Psoas muscle (tissue), 8 donors: ENCODE measurements at places on chromosomes 2 and 18.

- peak; percentile 25 for DNase-seq
- no peak overlapping the region for H3K27ac ChIP-seq
- no peak overlapping the region for H3K4me3 ChIP-seq
- peaks cover 7% of the 10 kb centered on the region for H3K36me3 ChIP-seq
- H3K4me1 ChIP-seq, result no peaks in the 10 kb centered on the region
Observed at GRCh38 chr2:33366473-33366872, 110.0 kb upstream of the RASGRP3 start.

DNA sequence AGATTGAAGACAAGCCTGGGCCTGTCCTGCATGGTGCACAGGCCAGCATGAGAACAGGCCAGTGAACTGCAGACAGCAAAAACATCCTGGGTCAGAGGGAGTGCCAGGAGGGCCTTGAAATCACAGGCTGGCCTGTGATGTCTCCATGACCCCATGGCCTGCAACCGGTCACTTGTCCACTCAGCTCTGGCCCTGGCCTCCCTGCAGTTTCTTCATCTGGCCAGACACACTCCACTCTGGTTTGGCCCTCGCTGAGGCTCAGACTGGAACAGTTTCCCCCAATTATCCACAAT is 12.6 kb downstream of the CYRIA start:
- peak; percentile 80 for DNase-seq
- H3K36me3 ChIP-seq, result no peaks in the 10 kb centered on the region
- H3K27me3 ChIP-seq, result no peaks in the 10 kb centered on the region
- H3K4me3 ChIP-seq, result no peak overlapping the region
- H3K27ac ChIP-seq, result peak overlapping the region; percentile 96

- no peak for DNase-seq
- no peaks in the 10 kb centered on the region for H3K36me3 ChIP-seq
- H3K4me1 ChIP-seq, result no peaks in the 10 kb centered on the region
- no peak overlapping the region for H3K27ac ChIP-seq
- no peak overlapping the region for H3K4me3 ChIP-seq
Observed at GRCh38 chr2:200534572-200534971, 8.6 kb downstream of the SGO2 start.

GRCh38 chr2:72118951-72119350 is 28.7 kb downstream of the CYP26B1 start:
- peaks cover 6% of the 10 kb centered on the region for H3K27me3 ChIP-seq
- H3K4me3 ChIP-seq, result no peak overlapping the region
- no peak overlapping the region for H3K27ac ChIP-seq
- DNase-seq, result no peak
- no peaks in the 10 kb centered on the region for H3K4me1 ChIP-seq

- no peak overlapping the region for H3K27ac ChIP-seq
- H3K27me3 ChIP-seq, result no peaks in the 10 kb centered on the region
- no peak overlapping the region for H3K4me3 ChIP-seq
- no peaks in the 10 kb centered on the region for H3K4me1 ChIP-seq
Observed at GRCh38 chr2:215619022-215619958, 183.4 kb upstream of the FN1 start.

GRCh38 chr2:189370719-189371118 is 70.6 kb upstream of the WDR75 start:
- no peak for DNase-seq
- no peaks in the 10 kb centered on the region for H3K27me3 ChIP-seq
- H3K4me3 ChIP-seq, result no peak overlapping the region
- no peak overlapping the region for H3K27ac ChIP-seq
- no peaks in the 10 kb centered on the region for H3K36me3 ChIP-seq
- H3K4me1 ChIP-seq, result no peaks in the 10 kb centered on the region

- DNase-seq, result no peak
- no peaks in the 10 kb centered on the region for H3K4me1 ChIP-seq
- H3K27me3 ChIP-seq, result no peaks in the 10 kb centered on the region
- no peak overlapping the region for H3K27ac ChIP-seq
- H3K36me3 ChIP-seq, result no peaks in the 10 kb centered on the region
Observed at GRCh38 chr18:11247381-11247970, 98.1 kb upstream of the PIEZO2 start.

DNA sequence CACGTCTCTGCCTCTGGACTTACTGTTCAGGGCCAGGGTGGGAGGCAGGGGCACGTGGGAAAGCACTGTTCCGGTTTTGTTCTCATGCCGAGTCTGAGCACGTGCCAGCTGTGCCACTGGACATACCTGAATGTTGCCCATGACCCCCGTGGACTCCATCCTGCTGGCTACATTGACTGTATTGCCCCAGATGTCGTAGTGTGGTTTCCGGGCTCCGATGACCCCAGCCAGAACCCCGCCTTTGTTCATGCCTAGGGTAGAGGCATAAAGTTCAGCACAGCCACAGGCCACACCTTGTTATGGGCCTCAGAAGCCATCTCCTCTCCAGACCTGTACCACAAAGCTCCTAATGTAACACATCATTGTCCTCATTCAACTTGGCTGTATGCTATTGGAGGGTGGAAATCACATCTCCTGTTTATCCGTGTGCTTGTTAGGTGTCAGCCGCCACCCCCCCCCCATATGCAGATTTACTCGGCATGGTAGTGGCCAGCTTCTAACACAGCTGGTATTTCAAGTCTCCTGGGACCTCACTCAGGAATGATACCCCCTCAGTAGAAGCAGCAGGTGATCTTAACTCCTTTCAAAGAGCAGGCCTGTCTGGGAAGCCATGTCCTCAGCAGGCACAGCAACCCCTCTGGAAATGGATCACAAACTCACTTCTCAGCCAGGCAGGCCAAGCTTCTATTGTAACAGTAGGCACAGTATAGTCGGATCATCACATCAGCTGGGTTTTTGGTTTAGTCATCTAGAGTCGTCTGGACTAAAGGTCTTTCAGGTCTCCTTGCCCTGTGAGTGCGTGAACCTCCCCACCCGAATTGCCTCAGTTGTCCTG is 27.6 kb downstream of the CENPO start:
- H3K27me3 ChIP-seq, result no peaks in the 10 kb centered on the region
- DNase-seq, result no peak
- H3K4me3 ChIP-seq, result no peak overlapping the region
- H3K36me3 ChIP-seq, result no peaks in the 10 kb centered on the region

GRCh38 chr2:240296104-240296406 is 139.4 kb upstream of the GPC1 start:
- H3K4me1 ChIP-seq, result peaks cover 22% of the 10 kb centered on the region
- H3K4me3 ChIP-seq, result no peak overlapping the region
- H3K27ac ChIP-seq, result no peak overlapping the region
- no peaks in the 10 kb centered on the region for H3K36me3 ChIP-seq
